Sigmoid colon (tissue), 7 donors: ENCODE measurements at places on chromosomes 11 and 22. TPM values are rescaled to one million over a fixed set of nuclear protein-coding genes. Genes with fewer than 3 reads are reported as not detected.
A peak's percentile ranks its signal among the peaks of the same experiment; 100 is the strongest.

The GRAMD1B gene
- total RNA-seq = 4.3 TPM

The SSTR3 gene
- not detected for total RNA-seq

DNA sequence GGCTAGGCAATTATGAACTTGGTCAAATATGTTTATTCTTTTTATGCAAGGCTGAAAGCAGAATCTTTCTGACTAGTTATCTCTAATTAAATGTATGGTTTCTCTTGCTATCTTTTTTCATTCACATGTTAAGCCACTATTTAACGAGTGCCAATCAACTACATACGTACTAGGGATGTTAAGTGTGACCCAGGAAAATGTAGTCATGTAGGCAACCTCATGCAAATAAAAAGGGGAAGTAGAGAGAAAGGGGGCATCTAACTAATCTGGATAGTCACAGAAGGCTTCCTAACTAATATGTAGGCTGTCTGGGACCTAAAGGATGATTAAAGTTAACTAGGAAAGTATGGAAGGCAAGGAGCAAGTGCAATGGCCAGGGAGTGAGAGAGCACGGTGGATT lies 23.5 kb downstream of the TBRG1 start:
- H3K27ac ChIP-seq = no peak overlapping the region
- H3K4me1 ChIP-seq = peaks cover 4% of the 10 kb centered on the region
- peaks cover 3% of the 10 kb centered on the region for H3K36me3 ChIP-seq

- H3K27ac ChIP-seq = no peak overlapping the region
- no peak for DNase-seq
- no peaks in the 10 kb centered on the region for H3K27me3 ChIP-seq
- H3K4me3 ChIP-seq = no peak overlapping the region
- no peaks in the 10 kb centered on the region for H3K36me3 ChIP-seq
Observed at GRCh38 chr11:72962084-72962483, 147.9 kb downstream of the ATG16L2 start.

The PDGFB gene
- total RNA-seq = 9.6 TPM

DNA sequence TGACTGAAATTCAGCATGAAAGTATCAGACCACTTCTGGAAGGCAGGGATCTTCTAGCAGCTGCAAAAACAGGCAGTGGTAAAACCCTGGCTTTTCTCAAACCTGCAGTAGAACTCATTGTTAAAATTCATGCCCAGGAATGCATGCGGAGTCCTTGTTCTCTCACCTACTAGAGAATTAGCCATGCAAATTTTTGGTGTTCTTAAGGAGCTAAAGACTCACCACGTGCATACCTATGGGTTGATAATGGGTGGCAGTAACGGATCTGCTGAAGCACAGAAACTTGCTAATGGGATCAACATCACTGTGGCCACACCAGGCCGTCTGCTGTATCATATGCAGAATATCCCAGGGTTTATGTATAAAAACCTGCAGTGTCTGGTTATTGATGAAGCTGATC lies 19.1 kb downstream of the ZBTB44 start:
- peaks cover 9% of the 10 kb centered on the region for H3K4me1 ChIP-seq
- H3K4me3 ChIP-seq = no peak overlapping the region
- no peak overlapping the region for H3K27ac ChIP-seq

DNA sequence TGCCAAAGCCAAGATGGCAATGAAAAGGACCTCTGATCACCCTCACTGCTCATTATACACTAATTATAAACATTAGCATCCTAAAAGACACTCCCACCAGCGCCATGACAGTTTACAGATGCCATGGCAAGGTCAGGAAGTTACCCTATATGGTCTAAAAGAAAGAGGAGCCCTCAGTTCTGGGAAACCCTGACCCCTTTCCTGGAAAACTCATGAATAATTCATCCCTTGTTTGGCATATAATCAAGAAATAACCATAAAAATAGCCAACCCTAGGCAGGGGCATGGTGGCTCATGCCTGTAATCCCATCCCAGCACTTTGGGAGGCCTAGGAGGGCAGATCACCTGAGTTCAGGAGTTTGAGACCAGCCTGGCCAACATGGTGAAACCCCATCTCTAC lies 12.7 kb upstream of the CAPN5 start:
- no peaks in the 10 kb centered on the region for H3K36me3 ChIP-seq
- DNase-seq = no peak
- no peak overlapping the region for H3K4me3 ChIP-seq
- H3K27me3 ChIP-seq = no peaks in the 10 kb centered on the region
- H3K4me1 ChIP-seq = no peaks in the 10 kb centered on the region
- H3K27ac ChIP-seq = no peak overlapping the region

DNA sequence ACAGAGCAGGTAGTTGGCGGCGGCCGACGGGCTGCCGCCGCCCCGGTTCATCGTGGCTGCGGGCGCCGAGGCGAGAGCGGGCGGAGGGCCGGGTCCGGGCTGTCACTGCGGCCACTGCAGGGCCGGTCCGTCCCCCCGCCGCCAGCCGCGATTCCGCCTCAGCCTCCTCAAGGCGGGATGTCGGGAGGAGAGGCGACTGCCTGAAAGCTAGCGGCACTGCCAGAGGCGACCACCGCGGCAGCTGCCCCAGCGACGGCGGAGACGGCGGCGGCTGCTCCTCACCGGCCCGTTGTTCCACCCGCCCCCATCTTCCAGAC lies 234 bp downstream of the SESN3 start:
- peaks cover 21% of the 10 kb centered on the region for H3K4me1 ChIP-seq
- H3K4me3 ChIP-seq = peak overlapping the region; percentile 85
- no peaks in the 10 kb centered on the region for H3K27me3 ChIP-seq
- H3K27ac ChIP-seq = peak overlapping the region; percentile 75
- DNase-seq = no peak
- H3K36me3 ChIP-seq = no peaks in the 10 kb centered on the region

GRCh38 chr11:11980841-11981308 lies 27.6 kb downstream of the DKK3 start:
- peak overlapping the region; percentile 86 for H3K27ac ChIP-seq
- H3K36me3 ChIP-seq = no peaks in the 10 kb centered on the region
- H3K4me3 ChIP-seq = no peak overlapping the region
- H3K4me1 ChIP-seq = peaks cover 45% of the 10 kb centered on the region

- no peaks in the 10 kb centered on the region for H3K36me3 ChIP-seq
- H3K27me3 ChIP-seq = no peaks in the 10 kb centered on the region
- no peak for DNase-seq
- no peak overlapping the region for H3K27ac ChIP-seq
- no peaks in the 10 kb centered on the region for H3K4me1 ChIP-seq
- no peak overlapping the region for H3K4me3 ChIP-seq
Observed at GRCh38 chr22:22936915-22937656, 49.5 kb downstream of the IGLL5 start.

GRCh38 chr11:75878933-75879332 lies 63.9 kb downstream of the UVRAG start:
- H3K27me3 ChIP-seq = no peaks in the 10 kb centered on the region
- H3K4me1 ChIP-seq = no peaks in the 10 kb centered on the region
- no peak overlapping the region for H3K27ac ChIP-seq
- DNase-seq = no peak
- H3K4me3 ChIP-seq = no peak overlapping the region

The KRTAP5-11 gene
- total RNA-seq = not detected

DNA sequence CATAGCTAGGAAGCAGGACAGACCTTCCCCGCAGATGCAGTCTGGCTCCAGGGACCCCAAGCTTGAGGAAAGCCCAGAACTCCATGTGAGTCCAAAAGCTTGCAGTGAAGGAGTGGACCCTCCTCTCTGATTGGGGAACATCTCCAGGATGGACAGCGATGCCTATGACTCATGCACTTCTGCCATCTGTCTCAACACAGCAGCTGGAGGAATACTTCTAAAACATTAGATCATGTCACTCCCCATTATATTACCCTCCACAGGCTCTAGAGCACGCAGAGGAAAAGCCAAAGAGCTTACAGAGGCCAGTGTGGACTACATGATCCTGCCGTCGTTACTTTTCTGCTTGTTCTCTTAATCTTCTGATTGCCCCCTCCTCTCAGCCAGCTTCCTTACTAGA lies 605.7 kb downstream of the INSC start:
- no peak overlapping the region for H3K27ac ChIP-seq
- no peak for DNase-seq
- no peaks in the 10 kb centered on the region for H3K27me3 ChIP-seq
- H3K4me1 ChIP-seq = no peaks in the 10 kb centered on the region
- H3K36me3 ChIP-seq = no peaks in the 10 kb centered on the region
- no peak overlapping the region for H3K4me3 ChIP-seq

The OR52E8 gene
- not detected for total RNA-seq

- peaks cover 7% of the 10 kb centered on the region for H3K27me3 ChIP-seq
- H3K4me3 ChIP-seq = no peak overlapping the region
- DNase-seq = no peak
- H3K4me1 ChIP-seq = peaks cover 26% of the 10 kb centered on the region
- no peaks in the 10 kb centered on the region for H3K36me3 ChIP-seq
- no peak overlapping the region for H3K27ac ChIP-seq
Observed at GRCh38 chr11:45897556-45897955, 9.5 kb downstream of the FREY1 start.

- no peaks in the 10 kb centered on the region for H3K27me3 ChIP-seq
Observed at GRCh38 chr11:122383186-122383585, 267.2 kb upstream of the BLID start.

DNA sequence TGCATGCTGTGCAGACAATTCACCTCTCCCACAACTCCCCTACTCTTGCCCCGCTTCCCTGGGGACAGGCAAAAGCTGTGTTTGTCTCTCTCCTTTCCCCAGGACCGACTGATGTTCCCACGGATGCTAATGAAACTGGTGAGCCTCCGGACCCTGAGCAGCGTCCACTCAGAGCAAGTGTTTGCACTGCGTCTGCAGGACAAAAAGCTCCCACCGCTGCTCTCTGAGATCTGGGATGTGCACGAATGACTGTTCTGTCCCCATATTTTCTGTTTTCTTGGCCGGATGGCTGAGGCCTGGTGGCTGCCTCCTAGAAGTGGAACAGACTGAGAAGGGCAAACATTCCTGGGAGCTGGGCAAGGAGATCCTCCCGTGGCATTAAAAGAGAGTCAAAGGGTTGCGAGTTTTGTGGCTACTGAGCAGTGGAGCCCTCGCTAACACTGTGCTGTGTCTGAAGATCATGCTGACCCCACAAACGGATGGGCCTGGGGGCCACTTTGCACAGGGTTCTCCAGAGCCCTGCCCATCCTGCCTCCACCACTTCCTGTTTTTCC lies 1.4 kb upstream of the MADD start:
- H3K4me3 ChIP-seq = peak overlapping the region; percentile 94
- H3K4me1 ChIP-seq = peaks cover 37% of the 10 kb centered on the region
- H3K27ac ChIP-seq = peak overlapping the region; percentile 97
- no peaks in the 10 kb centered on the region for H3K27me3 ChIP-seq

- H3K4me1 ChIP-seq = peaks cover 30% of the 10 kb centered on the region
- no peaks in the 10 kb centered on the region for H3K27me3 ChIP-seq
- no peaks in the 10 kb centered on the region for H3K36me3 ChIP-seq
Observed at GRCh38 chr22:48089601-48090331, 1327.3 kb downstream of the TBC1D22A start.

The DBX1 gene
- not detected for total RNA-seq

DNA sequence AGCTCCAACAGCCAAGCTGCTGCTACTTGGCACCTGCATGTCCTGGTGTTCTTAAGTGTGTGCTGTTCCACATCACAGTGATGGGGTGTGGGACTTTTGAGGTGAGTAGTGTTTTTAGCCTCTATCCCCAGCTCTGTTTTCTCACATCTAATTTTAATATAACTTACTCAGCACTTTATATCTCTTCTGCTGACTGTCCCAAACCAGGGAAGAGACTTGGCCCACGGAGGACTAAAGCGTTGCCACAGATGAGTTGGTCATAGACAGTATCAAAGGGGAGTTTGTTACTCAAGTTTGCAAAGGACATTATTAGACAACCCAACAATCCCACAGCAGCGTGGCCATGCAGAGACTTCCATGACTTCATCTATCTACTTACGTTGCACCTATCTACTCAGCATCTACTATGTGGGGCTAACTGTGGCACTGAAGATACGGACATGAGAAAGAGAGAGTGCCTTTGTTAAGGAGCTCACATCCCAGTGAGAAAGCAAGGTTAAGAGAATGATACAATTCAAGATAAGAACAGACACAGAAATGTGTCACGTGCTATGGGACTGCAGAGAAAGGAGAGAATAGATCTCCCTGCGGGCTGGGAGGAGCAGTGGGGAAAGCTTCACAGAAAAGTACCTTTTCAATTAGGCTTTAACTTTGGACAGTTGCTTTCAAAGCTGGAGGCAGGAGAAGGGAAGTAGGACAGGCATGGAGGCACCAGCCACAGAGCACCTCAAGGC lies 82.4 kb downstream of the ME3 start:
- H3K27ac ChIP-seq = no peak overlapping the region
- no peak overlapping the region for H3K4me3 ChIP-seq
- H3K4me1 ChIP-seq = no peaks in the 10 kb centered on the region
- H3K27me3 ChIP-seq = no peaks in the 10 kb centered on the region
- no peak for DNase-seq
- no peaks in the 10 kb centered on the region for H3K36me3 ChIP-seq

The PNPLA3 gene
- total RNA-seq = not detected

DNA sequence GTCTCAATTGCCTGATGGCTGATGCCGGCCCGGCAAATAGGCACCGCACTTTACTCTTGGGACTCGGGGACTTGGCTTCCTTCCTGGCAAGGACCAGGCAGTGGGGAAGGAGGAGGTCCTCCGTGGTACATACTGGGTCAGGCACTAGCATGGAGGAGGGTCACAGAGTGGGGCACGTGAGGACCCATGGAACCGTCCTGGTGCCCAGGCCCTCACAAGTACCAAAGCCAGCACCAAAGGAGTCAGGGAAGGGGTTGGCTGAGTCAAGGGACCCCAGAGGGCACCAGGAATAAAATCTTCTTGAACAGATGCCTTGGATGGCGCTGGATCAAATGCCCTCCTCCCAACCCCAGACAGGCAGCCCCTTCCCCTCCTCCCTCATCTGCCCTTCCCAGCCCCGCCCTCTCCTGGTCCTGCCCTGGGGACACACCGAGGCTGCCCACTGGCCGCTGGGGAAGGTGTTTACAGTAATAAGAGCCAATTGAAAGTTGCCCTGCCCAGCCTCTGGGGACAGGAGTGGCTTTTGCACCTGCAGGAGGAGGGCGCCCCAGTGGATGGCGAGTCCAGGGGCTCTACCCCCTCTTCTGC lies 5.6 kb upstream of the CARNS1 start:
- H3K27me3 ChIP-seq = peaks cover 59% of the 10 kb centered on the region
- no peak overlapping the region for H3K4me3 ChIP-seq
- H3K36me3 ChIP-seq = no peaks in the 10 kb centered on the region
- no peak overlapping the region for H3K27ac ChIP-seq
- no peak for DNase-seq
- no peaks in the 10 kb centered on the region for H3K4me1 ChIP-seq

- no peak for DNase-seq
- no peaks in the 10 kb centered on the region for H3K36me3 ChIP-seq
- H3K4me3 ChIP-seq = no peak overlapping the region
- no peaks in the 10 kb centered on the region for H3K4me1 ChIP-seq
- H3K27ac ChIP-seq = no peak overlapping the region
Observed at GRCh38 chr11:70834984-70835560, 417.3 kb downstream of the SHANK2 start.

- DNase-seq = no peak
- H3K27me3 ChIP-seq = no peaks in the 10 kb centered on the region
- no peaks in the 10 kb centered on the region for H3K36me3 ChIP-seq
- H3K4me3 ChIP-seq = no peak overlapping the region
Observed at GRCh38 chr11:32154275-32154674, 63.4 kb downstream of the RCN1 start.
